ENCODE measurements at places on chromosomes 16 and 17. TPM values are rescaled to one million over a fixed set of nuclear protein-coding genes. Genes with fewer than 3 reads are reported as not detected.

DNA sequence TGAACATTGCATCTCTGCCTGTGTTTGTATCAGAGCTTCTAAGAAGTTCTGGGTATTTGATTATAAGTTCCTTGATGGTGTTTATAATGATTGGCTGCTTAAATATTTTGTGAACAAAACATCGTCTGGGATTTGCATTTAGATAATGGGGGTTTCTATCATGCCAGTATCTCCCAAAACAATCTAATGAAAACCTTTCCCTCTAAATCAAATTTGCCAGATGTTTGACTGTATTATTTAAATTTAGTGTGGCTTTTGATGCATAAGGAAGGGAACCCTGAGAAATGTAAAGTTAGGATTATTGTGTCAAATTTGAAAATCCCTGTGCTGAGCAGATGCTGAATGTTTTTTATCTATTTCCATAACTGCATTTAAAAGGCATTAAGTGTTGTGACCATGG, 159.9 kb downstream of the HS3ST3A1 start:
- DNase-seq: no peak
- no peaks in the 10 kb centered on the region for H3K36me3 ChIP-seq
- H3K4me1 ChIP-seq: no peaks in the 10 kb centered on the region

DNA sequence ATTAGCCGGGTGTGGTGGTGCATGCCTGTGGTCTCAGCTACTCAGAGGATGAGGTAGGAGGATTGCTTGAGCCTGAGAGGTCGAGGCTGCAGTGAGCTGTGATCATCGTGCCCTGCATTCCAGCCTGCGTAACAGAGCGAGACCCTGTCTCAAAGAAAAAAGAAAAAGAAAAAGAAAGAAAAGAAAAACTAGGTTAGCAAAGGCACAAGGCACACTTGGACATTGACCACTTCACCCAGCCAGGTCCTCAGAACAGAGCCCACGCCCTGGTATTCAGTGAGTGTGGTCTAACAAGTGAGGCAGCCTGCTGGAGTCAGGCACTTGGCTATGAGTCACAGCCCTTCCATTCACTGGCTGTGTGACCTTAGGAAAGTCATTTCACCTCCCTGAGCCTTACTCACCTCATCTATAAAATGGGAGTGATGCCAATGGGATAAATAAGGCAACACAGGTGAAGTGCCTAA, 10.4 kb downstream of the MILR1 start:
- DNase-seq: no peak
- no peaks in the 10 kb centered on the region for H3K27me3 ChIP-seq
- H3K36me3 ChIP-seq: peaks cover 13% of the 10 kb centered on the region
- H3K4me3 ChIP-seq: no peak overlapping the region

DNA sequence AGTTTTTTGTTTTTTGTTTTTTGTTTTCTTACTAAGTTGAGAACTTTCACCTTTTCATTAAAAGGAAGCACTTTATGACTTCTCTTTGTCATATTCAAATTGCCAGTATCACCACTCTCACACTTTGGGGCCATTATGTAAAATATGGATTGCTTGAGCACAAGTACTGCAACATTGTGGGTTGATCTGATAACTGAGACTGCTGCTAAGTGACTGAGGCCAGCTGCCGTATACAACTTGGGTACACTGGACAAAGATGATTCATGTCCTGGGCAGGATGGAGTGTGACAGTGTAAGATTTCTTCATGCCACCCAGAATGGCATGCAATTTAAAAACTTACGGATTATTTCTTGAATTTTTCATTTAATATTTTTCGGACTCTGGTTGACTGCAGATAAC, 7.8 kb downstream of the TTC19 start:
- DNase-seq: no peak
- H3K4me1 ChIP-seq: no peaks in the 10 kb centered on the region
- H3K36me3 ChIP-seq: peaks cover 14% of the 10 kb centered on the region
- H3K4me3 ChIP-seq: no peak overlapping the region

GRCh38 chr17:489758-490329, 137.2 kb upstream of the RPH3AL start:
- H3K4me3 ChIP-seq: peak overlapping the region; percentile 84
- peaks cover 13% of the 10 kb centered on the region for H3K27me3 ChIP-seq
- H3K4me1 ChIP-seq: peaks cover 18% of the 10 kb centered on the region
- no peaks in the 10 kb centered on the region for H3K36me3 ChIP-seq
- H3K27ac ChIP-seq: peak overlapping the region; percentile 95

- no peaks in the 10 kb centered on the region for H3K27me3 ChIP-seq
- peaks cover 17% of the 10 kb centered on the region for H3K36me3 ChIP-seq
- no peak overlapping the region for H3K27ac ChIP-seq
- DNase-seq: no peak
- H3K4me3 ChIP-seq: no peak overlapping the region
- H3K4me1 ChIP-seq: no peaks in the 10 kb centered on the region
Observed at GRCh38 chr17:14389681-14390080, 88.8 kb downstream of the HS3ST3B1 start.

GRCh38 chr17:27906623-27907022, 13.5 kb upstream of the LYRM9 start:
- H3K4me3 ChIP-seq: no peak overlapping the region
- no peaks in the 10 kb centered on the region for H3K4me1 ChIP-seq
- H3K27me3 ChIP-seq: peaks cover 42% of the 10 kb centered on the region
- DNase-seq: no peak
- H3K36me3 ChIP-seq: no peaks in the 10 kb centered on the region

GRCh38 chr17:71975331-71975801, 145.5 kb upstream of the SOX9 start:
- no peaks in the 10 kb centered on the region for H3K36me3 ChIP-seq
- no peak overlapping the region for H3K4me3 ChIP-seq
- H3K27me3 ChIP-seq: no peaks in the 10 kb centered on the region
- no peak overlapping the region for H3K27ac ChIP-seq

DNA sequence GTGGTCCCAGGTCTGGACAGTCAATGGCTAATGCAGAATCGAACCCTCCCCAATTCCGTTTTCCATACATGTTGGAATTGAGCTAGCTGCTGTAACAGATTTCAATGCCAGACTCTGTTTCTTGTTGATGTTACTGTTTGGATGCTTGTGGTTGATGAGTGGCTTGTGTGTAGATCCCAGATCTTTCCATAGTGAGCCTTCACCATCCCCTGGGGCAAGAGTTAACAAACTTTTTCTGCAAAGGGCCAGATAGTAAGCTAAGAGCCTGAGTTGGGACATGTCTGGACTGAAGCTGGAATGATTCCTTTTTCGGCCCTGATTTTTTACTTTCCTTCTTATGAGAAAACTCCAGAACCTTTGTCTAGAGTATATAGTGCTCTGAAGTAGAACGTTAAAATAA, 296.3 kb downstream of the CPPED1 start:
- peaks cover 44% of the 10 kb centered on the region for H3K4me1 ChIP-seq
- H3K27me3 ChIP-seq: no peaks in the 10 kb centered on the region
- no peaks in the 10 kb centered on the region for H3K36me3 ChIP-seq

GRCh38 chr17:38981636-38982035, 14.4 kb upstream of the FBXO47 start:
- H3K4me1 ChIP-seq: no peaks in the 10 kb centered on the region
- no peaks in the 10 kb centered on the region for H3K36me3 ChIP-seq
- H3K4me3 ChIP-seq: no peak overlapping the region
- no peak overlapping the region for H3K27ac ChIP-seq
- DNase-seq: no peak
- no peaks in the 10 kb centered on the region for H3K27me3 ChIP-seq

GRCh38 chr17:48671697-48672171, 45.6 kb upstream of the HOXB9 start:
- H3K36me3 ChIP-seq: no peaks in the 10 kb centered on the region
- DNase-seq: peak; percentile 46
- H3K4me1 ChIP-seq: peaks cover 4% of the 10 kb centered on the region
- peaks cover 59% of the 10 kb centered on the region for H3K27me3 ChIP-seq

- no peak overlapping the region for H3K27ac ChIP-seq
- H3K27me3 ChIP-seq: no peaks in the 10 kb centered on the region
- peak; percentile 1 for DNase-seq
- no peak overlapping the region for H3K4me3 ChIP-seq
Observed at GRCh38 chr17:63113167-63113566, 147.1 kb downstream of the TANC2 start.

GRCh38 chr16:1940273-1941161, 2.5 kb downstream of the MSRB1 start:
- no peak overlapping the region for H3K27ac ChIP-seq
- peaks cover 18% of the 10 kb centered on the region for H3K4me1 ChIP-seq
- no peak for DNase-seq
- H3K4me3 ChIP-seq: no peak overlapping the region
- H3K36me3 ChIP-seq: no peaks in the 10 kb centered on the region
- H3K27me3 ChIP-seq: no peaks in the 10 kb centered on the region

DNA sequence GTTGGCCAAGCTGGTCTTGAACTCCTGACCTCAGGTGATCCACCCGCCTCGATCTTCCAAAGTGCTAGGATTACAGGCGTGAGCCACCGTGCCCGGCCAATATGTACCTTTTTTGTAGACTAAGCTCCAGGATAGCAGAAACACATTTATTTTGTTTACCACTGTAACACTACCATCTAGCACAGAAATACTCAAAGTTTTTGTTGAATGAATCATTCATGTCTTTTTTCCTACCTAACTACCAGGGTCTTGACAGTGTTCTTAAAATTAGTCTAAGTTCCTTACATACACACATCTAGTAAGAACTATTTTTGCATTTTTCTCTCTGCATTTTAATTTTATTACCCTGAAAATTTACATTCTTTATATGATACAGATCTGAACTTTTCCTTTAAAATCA, 44.4 kb downstream of the AKAP10 start:
- no peak for DNase-seq
- H3K27ac ChIP-seq: no peak overlapping the region
- no peak overlapping the region for H3K4me3 ChIP-seq
- H3K27me3 ChIP-seq: no peaks in the 10 kb centered on the region

- H3K4me1 ChIP-seq: peaks cover 4% of the 10 kb centered on the region
- H3K27ac ChIP-seq: no peak overlapping the region
- H3K4me3 ChIP-seq: no peak overlapping the region
Observed at GRCh38 chr17:28755486-28755885, 11.7 kb downstream of the TRAF4 start.

DNA sequence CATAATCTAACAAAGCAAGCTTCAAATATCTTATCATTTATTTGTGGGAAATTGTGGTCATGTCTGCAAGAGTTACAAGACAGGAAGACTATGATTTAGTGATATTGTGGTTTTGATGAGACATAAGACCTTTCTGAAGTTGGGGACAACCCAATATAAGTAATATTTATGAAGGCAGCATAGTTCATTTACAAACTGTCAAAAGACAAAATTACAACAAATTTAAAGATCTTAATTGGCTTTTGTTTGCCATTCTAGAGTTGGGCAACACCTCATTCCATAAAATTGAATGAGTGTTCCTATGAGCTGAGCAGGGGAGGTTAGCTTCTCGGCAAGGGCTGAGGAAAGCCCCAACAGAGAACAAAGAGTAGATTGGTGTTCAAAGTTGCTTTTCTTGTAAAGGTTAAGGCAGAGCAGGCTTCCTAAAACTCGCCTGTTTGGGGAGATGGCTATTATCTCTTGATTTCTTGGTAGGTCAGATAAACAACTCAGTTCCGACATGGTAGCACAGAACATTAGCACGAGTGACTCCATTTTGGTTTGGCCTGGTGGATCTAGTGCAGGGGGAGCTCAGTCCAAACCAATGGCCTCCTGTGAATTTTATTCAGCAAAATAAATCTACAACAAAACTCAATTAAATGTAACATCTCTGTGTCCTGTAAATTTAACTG, 10.9 kb upstream of the MMD start:
- no peaks in the 10 kb centered on the region for H3K36me3 ChIP-seq
- no peak overlapping the region for H3K4me3 ChIP-seq
- H3K27ac ChIP-seq: no peak overlapping the region
- DNase-seq: no peak
- H3K27me3 ChIP-seq: peaks cover 23% of the 10 kb centered on the region
- peaks cover 34% of the 10 kb centered on the region for H3K4me1 ChIP-seq

- H3K4me3 ChIP-seq: no peak overlapping the region
- H3K27me3 ChIP-seq: no peaks in the 10 kb centered on the region
- no peak for DNase-seq
Observed at GRCh38 chr16:8683640-8684039, 9.2 kb downstream of the ABAT start.

DNA sequence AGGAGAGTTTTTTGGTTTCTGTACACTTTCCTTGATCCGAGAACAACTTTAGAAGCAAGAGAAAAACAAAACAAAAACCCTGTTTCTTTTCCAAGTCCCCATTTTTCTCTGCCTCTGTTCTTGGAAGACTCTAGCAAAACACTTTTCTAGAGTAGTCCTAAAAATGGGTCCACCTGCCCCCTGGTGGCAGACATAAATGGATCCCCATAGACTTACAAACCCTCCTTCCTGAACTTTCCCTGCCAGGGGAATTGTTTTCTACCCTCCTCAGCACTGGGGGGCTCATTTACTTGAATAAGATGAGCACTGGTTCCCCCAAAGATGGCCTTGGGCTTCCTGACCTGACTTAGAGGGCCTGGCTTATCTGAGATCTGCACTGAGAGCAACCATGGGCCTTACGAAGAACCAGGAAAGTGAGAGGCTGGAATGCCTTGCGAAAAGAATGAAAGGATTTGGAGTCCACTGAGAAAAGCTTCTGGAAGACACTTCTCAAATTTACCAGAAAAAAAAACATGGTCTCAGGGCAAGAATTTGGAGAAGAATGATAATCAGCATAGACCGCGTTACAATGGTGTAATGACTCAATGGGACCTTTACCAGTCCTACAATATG, 48.0 kb upstream of the CDYL2 start:
- DNase-seq: no peak
- no peaks in the 10 kb centered on the region for H3K27me3 ChIP-seq
- H3K4me3 ChIP-seq: no peak overlapping the region
- no peaks in the 10 kb centered on the region for H3K4me1 ChIP-seq
- no peak overlapping the region for H3K27ac ChIP-seq

DNA sequence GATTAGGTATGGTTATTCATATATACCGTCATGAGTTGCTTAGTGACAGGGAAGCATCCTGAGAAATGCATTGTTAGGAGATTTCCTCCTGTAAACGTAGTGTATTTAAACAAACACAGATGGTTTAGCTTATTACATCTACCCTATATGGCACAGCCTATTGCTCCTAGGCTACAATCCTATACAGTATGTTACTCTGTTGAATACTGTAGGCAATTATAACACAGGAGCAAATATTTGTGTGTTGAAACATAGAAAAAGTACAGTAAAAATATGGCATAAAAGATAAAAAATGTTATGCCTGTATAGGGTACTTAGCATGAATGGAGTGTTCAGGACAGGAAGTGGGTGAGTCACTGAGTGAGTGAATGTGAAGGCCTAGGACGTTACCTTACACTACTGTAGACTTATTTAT, 157.7 kb downstream of the CDH11 start:
- H3K4me1 ChIP-seq: no peaks in the 10 kb centered on the region
- no peaks in the 10 kb centered on the region for H3K36me3 ChIP-seq
- no peak overlapping the region for H3K4me3 ChIP-seq
- H3K27ac ChIP-seq: no peak overlapping the region
- H3K27me3 ChIP-seq: no peaks in the 10 kb centered on the region

Gene TMEM238L
- polyA plus RNA-seq: not detected

Gene MILR1
- polyA plus RNA-seq: 39.7 TPM

Gene CCL4
- polyA plus RNA-seq: 4.0 TPM

Gene LLGL2
- polyA plus RNA-seq: 6.1 TPM

Gene KRT28
- not detected for polyA plus RNA-seq

Gene EMP2
- polyA plus RNA-seq: 0.26 TPM

Gene MT1F
- 4.7 TPM for polyA plus RNA-seq

Gene CYGB
- 0.32 TPM for polyA plus RNA-seq

Gene ADAD2
- polyA plus RNA-seq: not detected

Gene TEX14
- polyA plus RNA-seq: 0.44 TPM

Gene CD7
- 1.3 TPM for polyA plus RNA-seq

Gene TAC4
- not detected for polyA plus RNA-seq

Gene CCL3
- 8.1 TPM for polyA plus RNA-seq

Gene VMO1
- not detected for polyA plus RNA-seq

Gene PLXDC1
- not detected for polyA plus RNA-seq

Gene KRTAP1-5
- not detected for polyA plus RNA-seq

Gene GNGT2
- polyA plus RNA-seq: 16.0 TPM

Gene MPV17L
- not detected for polyA plus RNA-seq

Gene TERF2IP
- polyA plus RNA-seq: 82.1 TPM
